8988T (cell line): ENCODE measurements at places on chromosomes 5 and 9.

- no peak for DNase-seq
Measured at GRCh38 chr5:5344051-5344571, 78.4 kb upstream of the ICE1 start.

DNA sequence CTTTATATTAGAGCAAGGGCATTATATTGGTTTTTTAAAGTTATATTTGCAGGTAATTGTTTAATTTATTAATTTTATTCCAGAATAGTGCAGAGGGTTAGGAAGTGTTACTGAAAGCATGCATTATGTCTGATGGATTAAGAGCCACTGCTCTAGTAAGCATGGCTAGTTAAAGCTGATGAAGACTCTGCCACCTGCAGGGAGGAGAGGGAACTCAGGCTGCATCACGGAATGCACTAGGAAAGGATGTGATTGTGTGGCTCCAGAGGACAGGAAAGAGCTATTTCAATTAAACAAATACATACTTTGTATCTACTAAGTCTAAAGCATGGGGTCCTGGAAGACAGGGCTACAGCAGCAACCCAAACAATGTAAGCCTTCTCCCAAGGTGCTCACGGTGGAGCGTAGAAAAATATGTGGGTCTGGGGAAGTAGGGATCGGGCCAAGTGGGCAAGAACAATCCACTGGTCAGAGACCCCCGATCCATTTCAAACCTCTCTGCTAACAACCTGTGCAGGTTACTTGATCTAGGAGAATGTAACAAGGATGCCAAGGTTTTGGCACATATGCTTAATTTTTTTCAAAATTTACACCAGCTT lies 15.3 kb upstream of the GRXCR2 start:
- DNase-seq = no peak

DNA sequence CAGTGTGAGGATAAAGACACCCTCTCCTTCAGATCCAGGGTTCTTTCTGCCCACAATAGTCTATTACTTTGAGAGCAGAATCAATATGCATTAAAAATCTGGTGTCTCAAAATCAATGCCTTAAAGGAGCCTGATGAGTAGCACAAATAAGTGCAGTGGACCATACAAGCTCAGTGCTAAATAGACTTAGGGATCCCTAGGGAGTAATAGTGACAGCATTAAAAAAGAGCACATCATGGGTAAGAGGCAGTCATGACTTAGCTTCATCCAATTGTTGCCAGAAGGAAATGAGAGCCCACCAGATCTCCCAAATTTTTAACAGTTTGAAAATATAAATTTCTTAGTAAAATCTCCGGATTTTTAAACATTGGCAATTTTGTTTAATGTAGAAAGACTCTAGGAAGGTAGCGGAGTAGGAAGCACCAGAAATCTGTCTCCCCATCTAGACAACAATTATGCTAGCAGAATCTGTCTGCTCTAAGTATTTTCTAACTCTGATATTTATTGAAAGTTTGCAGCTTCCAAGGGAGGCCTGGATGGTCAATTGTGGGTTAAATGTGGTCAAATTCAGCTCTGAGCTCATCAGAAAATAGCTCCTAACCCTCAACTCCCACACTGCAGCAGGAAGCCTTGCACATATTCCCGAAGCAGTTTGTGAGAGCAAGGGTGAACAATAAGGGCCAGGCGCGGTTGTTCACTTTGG lies 443.9 kb downstream of the TLE1 start:
- no peak for DNase-seq

DNA sequence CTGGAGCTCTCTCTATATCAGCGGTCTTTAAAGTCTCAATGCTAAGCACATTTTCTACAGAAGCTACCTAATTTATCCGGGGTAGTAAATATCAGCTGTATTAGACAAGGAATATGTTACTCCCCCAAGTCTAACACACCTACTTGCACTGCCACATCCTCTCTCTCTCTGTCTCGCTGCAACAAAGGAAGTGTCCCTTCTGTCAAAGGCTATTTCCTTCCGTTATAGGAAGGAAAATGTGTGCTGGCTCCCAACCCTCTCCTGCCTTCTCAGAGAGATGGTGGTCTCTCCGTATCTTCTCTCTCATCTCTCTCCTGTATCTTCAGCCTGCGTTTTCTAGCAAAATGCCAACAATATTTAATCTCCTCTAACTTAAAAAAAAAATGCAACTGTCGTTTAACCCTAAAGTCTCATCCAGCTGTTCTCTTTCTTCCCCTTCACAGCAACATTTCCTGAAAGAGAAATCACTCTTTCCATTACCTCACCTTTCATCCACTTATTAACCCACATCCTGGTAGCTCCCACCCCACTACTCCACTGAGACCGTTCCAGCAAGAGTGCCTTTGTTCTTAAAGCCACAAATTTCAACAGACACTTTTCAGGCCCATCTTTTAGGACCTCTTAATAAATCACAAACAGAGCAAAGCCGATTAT lies 2.3 kb downstream of the TTF1 start:
- no peak for DNase-seq

DNA sequence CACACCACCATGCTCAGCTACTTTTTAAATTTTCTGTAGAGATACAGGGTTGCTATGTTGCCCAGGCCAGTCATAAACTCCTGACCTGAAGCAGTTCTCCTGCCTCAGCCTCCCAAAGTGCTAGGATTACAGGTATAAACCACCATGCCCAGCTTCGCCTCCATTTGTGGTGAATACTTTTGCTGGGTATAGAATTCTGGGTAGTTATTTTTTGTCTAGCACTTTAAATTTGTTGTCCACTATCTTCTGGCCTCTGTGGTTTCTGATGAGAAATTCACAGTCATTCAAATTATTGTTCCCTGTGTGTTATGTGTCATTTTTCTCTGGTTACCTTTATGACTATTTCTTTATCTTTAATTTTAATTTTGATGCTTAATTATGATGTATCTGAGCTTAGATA lies 57.7 kb upstream of the EXOC3 start:
- no peak for DNase-seq

DNA sequence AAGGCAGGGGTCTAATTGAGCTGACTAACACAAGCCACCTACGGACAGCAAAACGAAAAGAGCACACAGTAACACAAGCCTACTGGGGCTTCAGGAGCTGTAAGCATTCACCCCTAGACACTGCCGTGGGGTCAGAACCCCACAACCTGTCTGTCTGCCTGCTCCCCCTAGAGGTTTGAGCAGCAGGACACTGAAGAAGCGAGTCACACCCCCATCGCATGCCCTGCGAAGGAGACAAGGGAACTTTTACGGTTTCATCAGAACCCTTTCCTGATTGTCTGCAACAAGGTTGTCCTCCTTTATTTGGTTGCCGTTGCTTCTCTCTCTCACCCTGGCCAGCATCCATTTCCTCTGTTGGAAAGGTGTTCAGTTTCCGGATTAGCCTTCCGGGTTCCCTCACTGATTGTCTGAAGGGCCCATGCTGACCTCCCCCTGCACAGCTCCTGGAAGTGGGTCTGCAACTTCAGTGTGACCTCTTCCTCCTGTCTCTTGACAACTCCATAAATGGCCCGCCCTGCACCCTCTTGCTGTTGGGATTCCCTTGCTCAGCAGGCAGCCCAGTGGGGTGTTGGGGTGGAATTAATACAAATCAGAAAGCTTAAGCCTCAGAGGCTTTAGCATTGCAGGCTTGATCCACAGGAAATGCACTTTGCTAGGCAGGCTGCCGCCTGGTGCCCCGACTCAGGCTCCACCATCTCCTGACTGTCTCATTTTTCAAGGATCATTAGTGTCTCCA lies 258.9 kb upstream of the TLE4 start:
- no peak for DNase-seq

- no peak for DNase-seq
Measured at GRCh38 chr5:73540192-73540591, 25.2 kb downstream of the ANKRA2 start.

DNA sequence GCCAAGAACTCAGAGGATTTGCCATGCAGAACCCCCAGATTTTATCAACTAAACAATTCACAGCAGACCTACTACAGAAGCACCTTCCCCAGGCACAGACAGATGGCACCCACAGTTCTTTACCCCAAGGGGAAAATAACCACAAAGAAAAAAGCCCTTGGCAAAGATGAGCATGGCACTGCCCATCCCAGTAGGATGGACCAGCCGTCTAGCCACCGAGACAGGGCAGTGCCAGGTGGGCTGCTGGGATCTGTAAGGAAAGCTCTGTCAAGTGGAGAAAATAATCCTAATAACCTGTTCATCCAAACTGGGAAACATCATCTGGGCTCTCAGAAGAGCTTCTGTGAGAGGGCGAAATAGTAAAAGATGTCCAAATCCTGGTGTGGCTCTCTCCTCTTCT lies 130.0 kb downstream of the COL23A1 start:
- no peak for DNase-seq

- no peak for DNase-seq
Measured at GRCh38 chr5:17022296-17022695, 86.2 kb upstream of the MYO10 start.

DNA sequence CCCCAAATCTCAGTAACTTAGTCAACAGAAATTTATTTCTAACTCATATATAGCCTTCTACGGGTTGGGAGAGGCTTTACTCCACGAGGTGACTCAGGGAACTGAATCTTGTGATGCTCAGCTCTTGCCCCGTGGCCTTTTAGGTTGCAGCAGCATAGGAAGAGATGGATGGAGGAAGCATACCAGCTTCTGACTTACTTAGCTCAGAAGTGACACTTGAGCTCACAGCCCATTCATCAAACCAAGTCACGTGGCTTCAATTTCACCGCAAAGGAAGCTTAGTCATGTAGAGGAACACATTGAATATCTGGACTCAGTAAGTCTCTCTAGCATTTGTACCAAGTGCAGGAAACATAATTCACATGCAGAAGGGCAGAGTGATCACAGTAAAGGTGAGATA lies 124.1 kb upstream of the KCNN2 start:
- DNase-seq = no peak

DNA sequence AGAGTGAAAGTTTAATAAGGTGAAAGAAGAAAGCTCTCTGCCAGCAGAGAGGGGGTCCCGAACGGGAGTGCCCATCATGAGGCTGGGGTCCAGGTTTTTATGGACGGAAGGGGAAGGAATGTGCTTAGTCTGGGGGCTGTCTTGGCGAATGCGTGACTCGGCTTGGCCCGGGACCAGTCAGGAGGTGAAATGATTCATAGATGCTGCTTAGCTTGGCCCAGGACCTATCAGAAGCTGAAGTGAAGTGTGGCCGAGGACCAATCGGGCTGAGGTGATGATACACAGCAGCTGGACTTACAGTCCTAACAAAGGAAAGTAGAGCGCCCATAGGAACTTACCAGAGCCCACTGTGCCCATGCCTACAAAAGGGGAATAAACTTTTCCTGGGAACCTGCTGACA lies 3.9 kb upstream of the FKTN start:
- DNase-seq = no peak

DNA sequence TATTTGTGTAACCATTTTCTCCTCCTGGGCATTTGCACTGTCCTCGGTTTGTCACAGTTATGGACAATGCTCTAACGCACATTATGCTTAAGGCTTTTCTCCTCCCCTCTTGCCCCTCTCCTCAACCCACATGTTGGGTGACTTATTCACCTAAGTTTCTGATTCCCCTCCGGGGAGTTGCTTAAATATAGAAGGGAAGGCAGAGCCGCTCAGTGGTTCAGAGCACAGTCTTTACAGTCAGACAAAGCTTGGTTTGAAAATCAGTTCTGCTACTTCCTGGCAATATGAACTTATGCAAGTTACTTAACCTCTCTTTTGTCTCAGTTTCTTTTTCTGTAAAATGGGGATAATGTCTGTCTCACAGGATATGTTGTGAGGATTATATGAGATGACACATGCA lies 41.2 kb upstream of the SPRY4 start:
- DNase-seq = no peak

DNA sequence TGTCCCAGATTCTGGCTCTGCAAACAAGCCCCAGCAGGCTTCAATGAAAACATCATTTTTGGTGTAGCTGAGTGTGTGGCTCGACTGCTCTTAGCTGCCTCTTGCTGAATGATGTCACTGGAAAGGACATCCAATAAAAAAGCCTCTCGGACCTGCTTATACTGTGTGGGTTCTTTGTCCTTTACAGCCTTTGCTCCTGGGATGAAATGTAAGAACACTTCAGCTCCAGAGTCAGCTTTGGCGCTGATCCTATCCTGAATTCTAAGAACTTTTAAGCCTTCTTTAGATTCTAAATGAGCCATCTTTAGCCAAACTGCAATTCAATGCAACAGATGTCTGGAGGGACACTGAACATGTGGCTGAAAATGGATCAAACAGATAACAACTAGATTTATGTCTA lies 404.6 kb upstream of the C9orf72 start:
- no peak for DNase-seq

DNA sequence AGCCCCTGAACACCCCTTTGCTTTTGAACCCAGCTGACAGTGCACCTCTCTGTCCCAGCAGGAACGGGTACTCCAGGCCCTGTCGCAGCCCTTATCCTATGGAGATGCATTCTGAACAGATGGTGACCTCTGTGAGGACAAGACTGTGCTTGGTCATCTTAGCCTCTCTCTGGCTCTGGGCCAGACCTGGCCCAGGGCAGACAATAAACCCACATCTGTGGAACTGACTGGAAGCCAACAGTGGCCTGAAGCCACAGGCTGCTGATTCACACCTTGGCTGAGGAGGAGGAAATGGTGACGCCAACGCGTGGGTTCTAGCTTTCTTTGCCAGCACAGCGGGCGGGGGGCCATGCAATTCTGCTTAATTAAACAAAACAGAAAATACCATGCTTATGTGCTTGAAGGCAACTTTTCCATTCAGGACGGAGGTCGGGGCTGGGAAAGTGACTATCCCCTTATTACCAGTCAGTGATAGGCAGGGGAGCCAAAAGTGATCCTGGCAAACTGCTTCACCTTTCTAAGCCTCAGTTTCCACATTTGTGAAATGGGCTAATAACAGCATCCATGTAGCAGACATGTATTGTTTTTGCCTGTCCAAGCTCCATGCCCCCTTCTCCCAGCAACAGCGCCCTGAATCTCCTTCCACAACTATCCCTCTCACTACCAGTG lies 10.8 kb downstream of the SH3PXD2B start:
- DNase-seq = no peak

GRCh38 chr5:59503220-59503619 lies 390.3 kb downstream of the PDE4D start:
- no peak for DNase-seq

- DNase-seq = no peak
Measured at GRCh38 chr9:75378926-75379325, 290.6 kb downstream of the OSTF1 start.

DNA sequence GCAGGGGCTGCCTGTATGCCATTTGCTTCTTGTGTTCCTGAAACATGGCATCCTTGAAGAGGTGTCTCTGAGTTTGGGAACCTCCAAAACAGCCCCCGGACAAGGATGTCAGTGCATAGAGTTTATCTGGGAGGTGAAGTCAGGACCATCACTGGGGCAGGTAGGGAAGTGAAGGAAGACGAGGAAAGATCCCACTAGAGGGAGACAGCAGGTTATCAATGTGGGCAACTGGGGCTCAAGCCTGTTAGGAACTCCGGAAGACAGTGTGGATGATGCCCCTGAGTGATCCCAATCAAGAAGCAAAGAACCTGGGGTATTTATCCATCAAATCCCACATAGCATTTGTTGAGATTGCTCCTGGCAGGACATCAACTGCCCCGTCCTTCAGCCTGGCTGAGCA lies 233.1 kb downstream of the AGTPBP1 start:
- no peak for DNase-seq
